Fibroblast of skin of right biceps (primary cell): ENCODE measurements at places on chromosomes 1 and 21.

GRCh38 chr1:196651637-196652215 lies at the start of gene CFH:
Gene CFH (plus strand): TSS chr1:196652043. CDS start chr1:196652118, 75 bp downstream.
- DNase-seq = peak; percentile 84

DNA sequence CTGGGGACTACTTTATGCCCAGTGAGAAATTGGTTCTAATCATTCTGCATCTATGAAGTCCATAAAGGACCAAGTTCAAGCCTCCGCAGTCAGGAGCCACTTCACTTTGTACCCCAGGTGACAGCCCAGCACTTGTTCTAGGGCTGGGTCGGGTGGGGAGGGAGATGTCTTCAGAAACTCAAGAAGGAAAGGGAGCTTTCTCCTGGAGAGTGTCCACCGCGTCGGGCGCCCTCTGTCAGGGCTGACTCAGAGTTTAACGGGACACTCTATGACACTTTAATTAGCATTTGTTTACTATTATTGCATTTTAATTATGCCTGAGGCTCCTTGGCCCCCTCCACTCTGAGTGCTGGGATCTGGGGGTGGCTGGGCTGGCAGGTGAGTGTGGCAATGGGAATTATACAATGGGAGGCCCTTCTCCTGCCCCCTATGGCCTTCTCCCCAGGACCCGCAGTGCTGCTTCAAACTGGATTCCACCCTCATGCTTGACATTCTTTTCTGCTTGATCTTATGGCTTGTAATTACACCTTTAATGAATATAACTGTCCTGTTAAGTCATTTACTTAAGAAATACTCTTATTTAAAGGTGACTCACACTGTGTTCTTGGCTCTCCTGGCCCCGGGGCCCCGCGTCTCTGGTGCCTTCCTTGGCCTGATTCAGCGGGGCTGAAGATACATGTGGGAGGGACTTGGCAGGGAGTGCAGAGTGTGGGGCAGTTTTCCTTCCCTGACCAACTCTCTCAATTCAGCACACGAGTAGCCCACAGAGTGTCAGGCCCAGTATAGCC lies 136.6 kb downstream of the PLXNA2 start:
- peak; percentile 82 for DNase-seq

DNA sequence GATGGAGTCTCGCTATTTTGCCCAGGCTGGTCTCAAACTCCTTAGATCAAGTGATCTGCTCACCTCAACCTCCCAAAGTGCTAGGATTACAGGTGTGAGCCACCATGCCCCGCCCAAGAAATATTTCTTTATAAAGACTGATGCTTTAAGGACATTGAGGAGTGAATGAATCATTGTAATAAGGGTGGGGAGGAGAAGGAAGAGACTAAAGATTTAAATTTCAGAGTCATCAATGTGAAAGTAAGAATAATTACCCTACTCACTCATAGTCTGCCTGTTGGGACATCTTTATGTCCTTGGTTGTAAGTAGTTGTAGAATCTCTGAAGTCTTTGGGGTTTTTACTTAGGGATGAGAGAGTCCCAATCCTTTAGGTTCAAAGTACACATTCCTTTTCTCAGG lies 7.3 kb downstream of the KDM1A start:
- no peak for DNase-seq

- no peak for DNase-seq
Observed at GRCh38 chr21:14762734-14763694, 216.9 kb upstream of the SAMSN1 start.

- no peak for DNase-seq
Observed at GRCh38 chr1:33872275-33872674, 8.4 kb downstream of the HMGB4 start.

DNA sequence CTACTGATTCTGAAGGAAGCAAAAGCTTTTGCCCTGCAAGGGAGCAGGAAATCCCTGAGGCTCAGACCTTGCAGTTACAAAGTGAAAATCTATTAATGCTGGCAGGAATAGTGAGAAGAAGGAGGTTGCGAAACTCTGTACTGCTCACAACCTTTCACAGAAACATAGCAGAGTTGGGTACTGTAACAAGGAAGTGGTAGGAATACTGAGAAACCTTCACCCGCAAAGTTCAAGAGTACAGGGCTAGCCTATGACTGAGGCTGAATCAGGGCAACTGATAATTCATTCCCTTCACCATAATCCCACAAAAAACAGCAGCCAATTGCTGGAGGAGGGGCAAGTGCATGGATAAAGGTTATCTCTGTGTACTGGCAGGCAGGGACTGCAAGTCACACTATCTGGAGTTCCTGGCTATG lies 23.9 kb upstream of the KCTD3 start:
- peak; percentile 41 for DNase-seq

GRCh38 chr1:24201941-24202440 lies 14.9 kb upstream of the IFNLR1 start:
- DNase-seq = peak; percentile 85

DNA sequence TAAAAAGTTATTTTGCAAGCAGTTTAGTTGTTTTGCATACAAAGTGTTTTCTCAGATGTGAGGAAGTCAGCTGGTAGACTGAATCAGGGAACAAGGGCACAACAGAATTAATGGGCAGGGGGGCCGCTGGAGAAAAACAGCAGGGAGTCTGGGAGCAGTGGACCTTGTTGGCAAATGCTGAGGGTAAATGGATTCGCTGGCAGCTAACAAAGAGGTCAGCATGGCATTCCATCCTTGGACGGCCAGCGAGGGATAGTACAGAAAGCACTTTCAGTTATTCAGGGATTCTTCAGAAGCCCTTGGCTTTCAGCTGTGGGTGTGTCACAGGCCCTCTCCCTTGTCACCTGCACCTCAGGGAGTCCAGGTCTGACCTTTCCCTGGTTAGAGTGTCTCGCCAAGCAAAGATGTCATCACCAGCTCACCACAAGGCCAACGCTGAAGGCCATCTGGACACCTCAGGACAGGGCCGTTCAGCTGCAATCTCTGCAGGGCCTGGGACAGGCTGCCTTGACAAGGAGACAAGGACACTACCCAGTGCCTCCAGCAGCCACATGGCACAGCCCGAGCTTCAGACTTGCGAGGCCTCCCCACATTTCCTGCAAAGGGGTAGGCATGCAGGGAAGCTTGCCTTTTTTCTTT lies 90.4 kb downstream of the KCNN3 start:
- DNase-seq = no peak

DNA sequence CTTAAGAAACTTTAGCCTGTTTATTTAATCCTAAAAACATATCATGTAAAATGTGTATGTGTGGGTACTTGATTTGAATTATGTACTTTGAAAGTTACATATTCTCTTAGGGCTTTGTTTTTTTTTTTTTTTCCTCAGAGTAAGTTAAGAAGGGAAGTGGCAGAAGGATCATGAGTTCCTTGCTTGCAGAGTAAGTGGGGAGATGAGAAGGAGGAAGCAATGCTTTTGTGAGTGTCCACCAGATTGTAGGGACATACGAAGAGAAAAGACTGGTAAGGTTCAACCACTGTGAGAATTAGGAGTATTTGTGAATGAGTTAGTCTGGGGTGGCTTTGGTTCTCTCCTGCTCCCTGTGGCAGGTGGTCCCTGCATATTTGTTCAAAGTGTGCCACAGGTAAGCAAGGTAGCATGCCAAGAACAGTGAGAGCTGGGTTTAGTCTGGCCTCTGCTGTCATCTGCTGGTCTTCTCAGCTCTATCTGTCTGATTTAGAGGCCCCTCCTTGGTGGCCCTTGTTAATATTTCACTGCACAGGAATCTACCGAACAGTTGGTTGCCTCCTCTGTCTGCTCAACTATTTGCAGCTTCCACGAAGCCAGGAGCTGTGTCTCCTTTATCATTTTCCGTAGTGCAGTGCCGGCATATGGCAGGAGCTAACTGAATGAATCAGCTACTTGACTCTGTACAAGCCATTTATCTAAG lies 9.5 kb downstream of the DNM3 start:
- DNase-seq = no peak

GRCh38 chr1:194476872-194477271 lies 1290.5 kb upstream of the B3GALT2 start:
- DNase-seq = peak; percentile 79

- DNase-seq = peak; percentile 94
Observed at GRCh38 chr1:67735806-67736627, 51.0 kb downstream of the GADD45A start.

DNA sequence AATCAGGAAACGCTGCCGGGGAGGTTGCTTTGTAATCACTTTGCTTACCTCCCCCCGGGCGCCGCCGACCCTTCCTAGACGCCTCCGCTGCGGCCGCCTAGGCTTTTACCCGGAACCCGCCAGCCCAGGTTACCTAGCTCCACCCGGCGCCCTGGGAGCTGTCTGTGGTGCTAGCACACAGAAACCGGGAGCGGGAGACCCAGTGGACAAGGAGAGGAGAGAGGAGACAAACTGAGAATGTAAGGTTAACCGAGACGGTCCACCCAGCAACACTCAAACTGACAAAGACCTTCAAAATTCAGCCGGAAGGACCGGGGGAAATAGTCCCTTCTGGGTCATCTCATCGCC lies 9.8 kb downstream of the BARHL2 start:
- DNase-seq = peak; percentile 33

DNA sequence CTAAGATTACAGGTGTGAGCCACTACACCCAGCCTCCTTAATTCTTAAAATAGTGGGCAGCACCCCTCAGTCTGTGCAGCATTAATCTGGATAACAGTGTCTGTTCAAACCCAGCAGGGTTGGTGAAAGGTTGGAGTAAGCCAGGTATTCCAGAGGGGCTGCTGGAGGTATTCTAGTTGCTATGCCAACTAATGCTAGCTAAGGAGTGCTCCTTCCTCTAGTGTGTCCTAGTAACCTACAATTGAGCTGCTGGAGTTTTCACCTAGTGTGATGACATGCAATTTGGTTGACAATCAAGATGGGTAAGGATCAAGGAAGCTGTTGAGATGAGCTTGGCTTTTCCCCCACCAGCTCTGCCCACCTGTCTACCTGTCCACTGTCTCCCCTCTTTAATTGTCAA lies 100.2 kb upstream of the IPO9 start:
- no peak for DNase-seq

GRCh38 chr1:21302747-21303715 lies 12.8 kb upstream of the ECE1 start:
- DNase-seq = peak; percentile 72

GRCh38 chr21:25343774-25344545 lies 263.3 kb downstream of the MRPL39 start:
- peak; percentile 37 for DNase-seq
